ENCODE measurements at places on chromosomes 13 and 19.

- DNase-seq = no peak
Observed at GRCh38 chr19:447816-448560, 12.8 kb downstream of the SHC2 start.

GRCh38 chr19:10601999-10602329, 14.9 kb upstream of the AP1M2 start:
- DNase-seq = peak; percentile 24

DNA sequence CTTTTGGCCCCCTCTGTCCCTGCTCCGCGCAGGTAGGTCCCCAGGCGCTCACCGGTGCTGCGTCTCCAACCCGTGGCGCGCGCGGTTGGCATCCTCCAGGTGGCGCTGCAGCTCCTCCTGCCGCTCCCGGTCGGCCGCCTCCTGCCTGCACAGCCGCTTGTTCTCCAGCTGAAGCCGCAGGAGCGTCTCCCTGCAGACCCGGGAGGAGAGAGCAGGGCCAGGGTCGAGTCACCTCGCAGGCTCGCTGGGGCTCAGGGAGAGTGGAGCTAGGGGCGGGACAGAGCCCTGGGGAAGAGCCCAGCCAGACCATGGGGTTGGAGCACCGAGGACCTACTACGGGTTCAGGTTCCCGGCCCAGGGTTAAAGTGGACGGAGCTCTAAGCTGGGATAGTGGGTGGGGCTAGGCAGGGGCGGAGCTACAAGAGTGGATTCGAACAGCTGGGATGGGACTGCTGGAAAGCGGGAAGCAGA, 9.3 kb downstream of the HOOK2 start:
- DNase-seq = peak; percentile 93

DNA sequence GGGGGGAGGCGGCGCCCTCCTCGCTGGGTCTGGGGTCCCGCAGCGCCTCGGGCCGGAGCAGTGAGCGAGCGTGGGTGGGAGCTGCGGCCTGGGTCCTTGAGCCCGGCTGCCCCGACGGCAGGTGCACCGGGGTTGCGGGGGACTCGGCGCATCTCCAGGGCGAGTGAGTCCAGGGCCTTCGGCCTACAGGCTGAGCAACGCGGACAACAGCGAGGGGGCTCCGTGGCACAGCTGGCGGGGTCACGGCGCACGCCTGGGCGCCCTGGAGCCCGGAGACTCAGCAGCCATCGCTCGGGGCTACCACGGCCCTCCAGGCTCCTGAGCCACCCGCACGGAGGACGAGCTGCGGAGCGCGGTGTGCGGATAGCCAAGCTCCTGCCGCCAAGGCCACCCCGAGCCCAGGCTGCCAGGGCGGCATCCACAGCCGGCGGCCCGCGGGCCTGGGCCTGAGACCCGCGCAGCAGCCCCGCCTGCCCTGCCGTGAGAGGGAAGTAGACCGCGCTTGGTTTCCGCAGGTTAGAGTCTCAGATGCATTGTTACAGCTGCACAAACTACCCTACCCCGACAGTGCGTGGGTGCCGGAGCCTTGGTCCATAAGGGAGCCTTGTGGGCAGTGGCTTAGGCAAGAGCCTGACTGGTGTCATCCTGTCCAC, 253.9 kb upstream of the SGCG start:
- no peak for DNase-seq

GRCh38 chr13:88042489-88042888, 371.3 kb downstream of the SLITRK5 start:
- no peak for DNase-seq
